Cardiac fibroblast (primary cell): ENCODE measurements at places on chromosomes 12 and 14.

DNA sequence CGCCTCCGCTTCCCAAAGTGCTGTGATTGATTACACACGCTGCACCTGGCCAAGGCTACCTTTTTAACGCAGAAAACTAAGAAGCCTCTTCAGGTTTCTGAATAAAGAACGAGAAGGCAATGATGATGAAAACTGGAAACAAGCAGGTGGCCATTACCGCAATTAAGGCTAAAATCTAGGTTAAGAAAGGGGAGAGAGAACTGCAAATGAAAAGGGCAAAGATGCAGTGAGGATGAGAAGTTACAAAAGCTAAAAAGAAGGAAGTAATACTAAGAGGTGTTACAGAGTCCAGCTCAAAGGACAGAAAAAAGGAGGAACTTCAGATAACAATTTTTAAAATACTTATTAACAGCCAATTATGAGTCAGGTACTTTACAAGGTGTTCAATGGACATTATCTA is 79.7 kb downstream of the DUSP16 start:
- DNase-seq, result no peak

DNA sequence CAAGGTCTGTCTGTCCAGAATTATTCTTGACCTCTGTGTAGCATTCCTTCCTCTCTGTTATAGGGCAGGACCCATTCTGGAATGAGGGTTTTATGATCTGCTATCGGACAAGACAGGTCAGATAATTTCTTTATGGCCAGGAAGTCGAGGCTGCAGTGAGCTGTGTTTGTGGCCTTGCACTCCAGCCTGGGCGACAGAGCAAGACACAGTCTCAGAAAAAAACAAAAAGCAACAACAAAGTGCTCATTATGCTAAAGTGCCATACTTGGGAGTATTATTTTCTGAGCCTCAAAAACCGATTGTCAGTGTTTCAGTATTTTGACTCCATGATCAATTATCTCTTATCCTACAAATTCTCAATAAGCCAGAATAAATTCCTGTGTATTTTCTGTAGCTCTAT is 4.1 kb downstream of the CIPC start:
- no peak for DNase-seq

DNA sequence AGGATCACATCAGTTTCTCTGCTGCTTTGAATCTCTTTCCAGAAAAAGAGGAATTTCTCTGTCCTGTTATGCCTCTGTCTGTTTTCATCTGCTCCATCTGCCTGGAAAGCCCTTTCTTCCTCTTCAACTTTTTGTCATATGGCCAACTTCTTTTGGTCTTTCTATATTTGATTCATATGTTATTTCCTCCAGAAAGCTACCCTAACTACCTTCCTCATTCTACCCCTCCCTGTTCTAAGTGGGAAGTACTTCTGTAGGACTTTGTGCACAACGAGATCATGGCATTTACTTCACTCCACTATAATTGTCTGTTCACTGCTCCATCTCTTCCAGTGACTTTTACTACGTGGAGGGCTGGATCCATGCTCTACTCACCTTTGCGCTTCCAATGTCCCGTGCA is 5.9 kb downstream of the CLEC4D start:
- no peak for DNase-seq

- DNase-seq, result no peak
Observed at GRCh38 chr12:32504591-32504990, 105.2 kb downstream of the FGD4 start.

DNA sequence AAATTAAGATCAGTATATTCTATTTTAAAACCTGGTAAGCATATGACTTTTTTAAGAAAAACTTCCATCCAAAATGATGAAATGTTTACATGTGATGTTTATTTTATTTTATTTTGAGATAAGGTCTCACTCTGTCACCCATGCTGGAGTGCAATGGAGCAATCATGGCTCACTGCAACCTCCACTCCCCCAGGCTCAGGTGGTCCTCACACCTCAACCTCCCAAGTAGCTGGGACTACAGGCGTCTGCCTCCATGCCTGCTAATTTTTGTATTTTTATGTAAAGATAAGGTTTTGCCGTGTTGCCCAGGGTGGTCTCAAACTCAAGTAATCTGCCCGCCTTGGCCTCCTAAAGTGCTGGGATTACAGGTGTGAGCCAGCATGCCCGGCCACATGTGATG is 141.8 kb downstream of the ZFP36L1 start:
- DNase-seq, result no peak

DNA sequence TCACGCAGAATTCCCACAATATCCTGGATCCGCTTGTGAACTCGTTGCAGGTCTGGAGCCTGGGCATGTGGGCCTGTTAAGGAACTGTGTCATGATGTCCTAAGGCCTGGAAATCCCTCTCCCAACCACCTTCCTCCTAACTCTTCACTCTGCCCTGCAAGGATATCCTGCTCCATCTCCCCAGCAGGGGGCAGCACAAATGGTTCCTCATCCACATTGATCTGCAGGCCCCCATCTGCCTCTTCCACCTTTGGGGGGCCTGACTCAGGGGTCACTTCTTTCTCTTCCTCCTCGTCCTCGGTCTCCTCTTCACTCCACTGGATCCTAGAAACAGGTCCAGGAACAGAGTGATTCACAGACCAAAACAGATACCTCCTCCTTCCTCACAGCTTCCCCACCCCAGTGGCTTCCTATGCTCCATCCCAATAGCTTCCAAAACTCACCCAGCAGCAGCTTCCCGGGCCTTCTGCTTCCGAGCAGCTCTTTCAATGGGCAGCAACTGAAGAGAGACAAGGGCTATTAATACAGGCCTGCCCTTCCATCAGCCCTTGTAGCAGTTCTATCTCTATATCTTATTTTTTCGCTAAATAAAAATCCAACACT is 4.5 kb downstream of the NOP2 start:
- DNase-seq, result peak; percentile 64

- DNase-seq, result peak; percentile 66
Observed at GRCh38 chr12:75816897-75817296, 214.7 kb downstream of the PHLDA1 start.

DNA sequence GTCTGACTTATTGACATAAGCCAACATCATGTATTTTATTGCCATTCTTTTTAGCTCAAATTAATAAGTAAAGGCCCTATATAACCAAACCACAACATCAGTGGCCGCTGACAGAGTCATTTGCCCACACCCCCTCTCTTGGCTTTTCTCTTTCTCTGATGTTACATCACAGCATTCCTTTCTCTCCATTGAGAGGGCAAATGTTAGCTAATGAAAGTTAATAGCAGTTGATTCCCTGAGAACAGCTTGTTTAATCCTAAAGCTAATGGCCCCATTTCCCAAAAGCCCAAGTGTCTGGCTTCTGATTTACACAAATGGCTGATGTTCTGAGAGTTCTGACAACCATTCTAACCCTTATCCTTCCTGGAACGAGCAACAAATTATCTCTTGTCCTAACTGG is 308.8 kb downstream of the SNAPC1 start:
- DNase-seq, result no peak

DNA sequence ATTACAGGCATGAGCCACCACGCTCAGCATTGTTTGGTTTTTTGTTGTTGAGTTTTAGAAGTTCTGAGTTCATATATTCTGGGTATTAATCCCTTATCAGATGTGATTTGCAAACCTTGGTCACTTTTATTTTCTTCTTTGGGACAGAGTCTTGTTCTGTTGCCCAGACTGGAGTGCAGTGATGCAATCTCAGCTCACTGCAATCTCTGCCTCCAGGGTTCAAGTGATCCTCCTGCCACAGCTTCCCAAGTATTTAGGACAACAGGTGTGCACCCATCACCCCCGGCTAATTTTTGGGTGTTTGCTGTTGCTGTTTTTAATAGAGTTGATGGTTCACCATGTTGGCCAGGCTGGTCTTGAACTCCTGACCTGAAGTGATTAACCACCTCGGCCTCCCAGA is 11.8 kb downstream of the USP30 start:
- no peak for DNase-seq

DNA sequence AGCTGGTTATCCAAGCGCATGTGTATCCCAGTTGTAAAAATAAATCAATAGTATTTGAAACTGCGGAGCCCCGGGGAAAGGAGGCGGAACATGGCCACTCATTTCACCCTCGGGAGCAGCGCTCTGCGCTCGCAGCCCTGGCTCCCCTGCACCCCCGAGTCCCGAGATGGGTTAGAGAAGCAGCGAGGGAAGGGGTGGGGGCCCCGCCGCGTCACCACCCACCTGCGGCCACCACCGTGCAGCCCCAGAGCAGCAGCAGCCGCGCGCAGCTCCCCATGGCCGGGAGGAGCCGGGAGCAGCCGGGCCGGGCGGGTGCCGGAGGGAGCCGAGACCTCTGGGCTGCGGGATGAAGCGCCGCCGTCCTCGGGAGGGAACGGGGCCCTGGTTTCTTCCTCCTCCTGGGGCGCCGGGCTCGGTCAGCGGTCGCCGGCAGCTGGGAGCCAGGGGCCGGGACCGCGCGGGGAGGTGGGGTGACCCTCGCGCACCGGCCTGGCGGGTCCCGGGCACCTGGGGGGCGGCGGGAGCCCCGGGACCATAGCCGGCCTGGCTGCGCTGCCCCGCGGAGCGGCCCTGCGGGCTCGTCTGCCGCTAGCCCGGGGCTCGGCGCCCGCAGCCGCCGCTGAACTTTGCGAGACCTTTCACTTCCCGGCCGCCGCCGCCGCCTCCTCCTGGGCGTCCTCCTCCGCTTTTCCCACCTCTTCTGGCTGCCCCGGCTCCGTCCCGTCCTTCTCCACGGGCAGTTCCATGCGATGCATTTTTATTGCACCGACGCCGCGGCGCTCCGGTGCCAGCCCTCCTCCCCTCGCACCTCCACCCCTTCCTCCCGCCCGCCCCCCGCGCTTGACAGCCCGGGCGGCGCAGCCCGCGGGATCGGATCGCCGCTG is at the start of gene NTN4:
TSS of gene NTN4 (minus strand) at position 732 of the 884 bp plus-strand sequence. CDS start at position 277, 455 bp downstream.
- peak; percentile 39 for DNase-seq

DNA sequence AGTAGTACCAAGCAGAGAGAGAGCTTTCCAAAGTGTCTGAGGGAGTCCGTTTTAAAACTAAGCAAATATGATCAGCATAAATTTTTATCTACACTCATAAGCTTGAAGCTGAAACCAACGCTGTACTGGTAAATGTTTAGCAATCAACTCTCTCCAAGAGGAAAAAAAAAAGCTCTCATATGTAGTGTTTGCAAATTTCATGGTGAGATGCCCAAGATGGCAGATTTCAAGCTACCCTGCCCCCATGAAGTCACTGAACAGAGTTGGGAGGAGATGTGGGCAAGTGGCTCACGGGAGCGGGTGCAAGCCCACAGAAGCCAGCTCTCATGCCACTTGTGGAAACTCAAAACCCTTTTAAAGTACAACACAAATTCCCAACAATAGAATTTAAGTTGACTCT is 475.8 kb downstream of the BCAT1 start:
- DNase-seq, result no peak

DNA sequence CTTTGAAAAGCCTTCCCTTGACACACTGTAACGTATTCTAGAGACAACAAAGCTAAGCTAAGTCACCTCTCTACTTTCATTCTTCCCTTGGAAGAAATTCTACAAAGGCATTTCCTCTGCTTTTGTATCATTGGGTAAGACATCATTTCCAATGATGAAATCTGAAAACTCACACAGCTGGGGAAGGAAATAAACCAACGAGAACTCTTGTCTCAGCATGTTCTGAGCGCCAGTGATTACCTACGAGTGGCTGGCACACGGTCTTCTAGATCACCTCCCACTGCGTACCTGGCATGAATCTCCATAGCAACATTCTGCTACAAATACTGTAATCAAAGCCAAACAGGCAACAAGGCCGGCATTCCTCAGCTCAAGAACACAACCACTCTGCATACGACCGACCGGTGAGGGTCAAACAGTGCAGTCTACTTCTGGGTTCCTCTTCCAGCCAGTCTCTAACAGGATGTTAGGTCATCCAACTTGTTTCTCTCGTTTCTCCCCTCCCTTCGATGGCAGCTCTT is 7.6 kb downstream of the VPS37B start:
- DNase-seq, result peak; percentile 80

DNA sequence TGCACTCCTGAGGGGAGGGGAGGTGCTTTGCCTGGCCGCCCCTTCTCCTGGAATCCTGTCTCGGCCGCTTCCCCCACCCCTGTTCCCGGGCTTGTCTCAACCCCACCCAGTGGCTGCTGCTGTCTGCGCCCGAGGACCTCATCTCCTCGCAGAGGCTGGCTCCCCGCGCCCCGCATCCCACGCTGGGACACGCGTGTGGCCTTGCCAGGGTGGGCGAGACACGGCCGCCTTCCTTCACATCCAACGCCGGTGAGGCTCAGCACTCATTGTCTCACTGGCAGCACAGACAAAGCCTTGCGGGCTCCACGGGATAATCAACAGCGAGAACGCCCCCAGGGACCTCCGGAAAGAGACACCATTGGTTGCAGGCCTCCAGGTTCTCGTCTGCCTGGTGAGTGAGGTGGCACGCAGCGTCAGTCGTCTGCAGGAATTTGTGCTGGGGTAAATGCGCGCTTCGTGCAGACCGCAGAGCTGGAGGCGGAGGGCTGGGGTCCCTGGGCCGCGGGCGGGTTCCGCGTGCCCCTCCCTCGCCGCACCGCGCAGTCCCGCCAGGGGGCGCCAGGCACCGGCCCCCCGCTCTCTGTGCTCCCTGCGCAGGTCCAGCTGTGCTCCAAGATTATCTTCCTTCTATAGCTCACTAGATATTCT is 26.8 kb downstream of the CCDC177 start:
- peak; percentile 20 for DNase-seq

GRCh38 chr14:52307905-52308304 is 6.2 kb upstream of the PTGER2 start:
- DNase-seq, result no peak

- DNase-seq, result peak; percentile 31
Observed at GRCh38 chr14:63134801-63135200, 69.4 kb upstream of the RHOJ start.

GRCh38 chr14:102389246-102389645 is 26.5 kb downstream of the TECPR2 start:
- DNase-seq, result no peak

DNA sequence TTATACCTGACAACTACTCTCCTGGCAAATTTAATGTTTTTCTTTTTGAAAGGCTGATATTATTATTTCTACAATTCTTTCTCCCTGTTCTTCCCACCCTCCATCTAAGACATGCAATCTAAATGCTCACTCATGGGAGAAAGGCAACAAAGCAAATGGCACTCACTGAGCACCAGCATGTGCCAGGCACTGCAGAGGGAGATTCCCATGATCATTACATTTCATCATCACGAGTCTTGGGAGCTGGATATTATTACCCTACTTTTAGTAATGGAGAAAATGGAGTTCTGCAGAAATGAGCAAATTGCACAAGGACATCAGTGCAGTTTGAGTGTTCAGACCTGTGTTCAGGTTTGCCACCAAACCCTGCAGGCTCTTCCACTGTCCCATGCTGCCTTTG is 27.9 kb downstream of the PPM1H start:
- no peak for DNase-seq
